ENCODE measurements at places on chromosomes 6 and 20. TPM values are rescaled to one million over a fixed set of nuclear protein-coding genes. Genes with fewer than 3 reads are reported as not detected.
A peak's percentile ranks its signal among the peaks of the same experiment; 100 is the strongest.

The TXLNB gene
- total RNA-seq: 6.6 TPM

The TUBB2A gene
- 9.8 TPM for total RNA-seq

The MAFB gene
- 61.5 TPM for total RNA-seq

The PHACTR1 gene
- total RNA-seq: 4.0 TPM

DNA sequence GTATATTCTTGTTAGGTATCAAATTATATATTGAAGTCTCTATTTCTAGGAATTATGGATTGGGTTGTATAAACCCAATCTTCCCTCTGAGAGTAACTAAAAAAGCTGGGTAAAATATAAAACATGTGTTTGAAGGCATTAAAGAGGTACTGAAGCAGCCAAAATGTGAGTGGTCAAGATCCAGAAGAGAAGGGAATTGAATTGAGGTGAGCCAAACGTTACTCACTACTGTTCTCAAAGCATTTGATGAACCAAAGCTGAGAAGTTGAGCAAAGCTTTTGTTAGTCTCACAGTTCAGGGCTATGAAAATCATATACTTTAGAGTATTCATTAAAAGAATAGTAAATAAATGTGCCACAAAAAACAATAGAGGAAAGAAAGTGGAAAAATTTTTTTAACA is 365.8 kb downstream of the BCKDHB start:
- no peak for DNase-seq
- H3K4me3 ChIP-seq: no peak overlapping the region
- H3K27me3 ChIP-seq: no peaks in the 10 kb centered on the region

DNA sequence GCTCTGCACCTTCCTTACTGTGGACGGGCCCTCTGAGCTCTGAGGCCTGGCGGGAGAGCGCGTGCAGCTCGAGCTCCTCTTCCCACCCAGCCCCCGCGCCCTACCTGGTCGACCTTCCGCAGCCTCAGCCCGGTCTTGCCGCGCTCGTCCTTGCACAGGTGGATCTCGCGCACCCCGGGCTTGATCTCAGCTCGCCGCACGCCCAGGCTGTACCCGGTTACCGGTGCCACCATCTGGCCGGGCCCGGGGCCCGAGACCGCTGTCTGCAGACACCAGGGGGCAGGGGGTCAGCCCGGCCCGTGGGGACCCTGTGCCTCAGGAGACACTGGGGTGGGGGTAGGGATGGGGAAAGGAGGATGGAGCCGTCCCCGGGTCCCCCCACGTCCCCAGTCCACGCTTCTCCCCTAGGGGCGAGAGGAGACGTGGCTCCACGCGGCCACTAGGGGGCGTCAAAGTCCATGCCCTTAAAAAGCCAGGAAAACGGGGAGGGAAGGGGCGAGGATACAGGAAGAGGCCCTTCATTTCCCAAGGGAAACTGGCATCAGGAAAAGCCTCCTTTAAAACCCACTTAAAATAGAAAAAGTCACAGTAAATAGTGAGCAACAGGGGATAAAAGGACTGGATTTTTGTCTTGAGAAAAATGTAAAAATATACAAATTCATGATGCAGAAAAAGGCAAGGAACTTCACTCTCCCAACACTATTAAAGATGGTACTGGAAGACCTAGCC is 15.5 kb downstream of the SDCBP2 start:
- H3K4me1 ChIP-seq: no peaks in the 10 kb centered on the region
- H3K27me3 ChIP-seq: no peaks in the 10 kb centered on the region
- peak; percentile 65 for DNase-seq
- H3K27ac ChIP-seq: no peak overlapping the region

- no peaks in the 10 kb centered on the region for H3K36me3 ChIP-seq
- H3K27ac ChIP-seq: no peak overlapping the region
- H3K4me1 ChIP-seq: no peaks in the 10 kb centered on the region
- H3K4me3 ChIP-seq: no peak overlapping the region
- DNase-seq: no peak
- H3K27me3 ChIP-seq: no peaks in the 10 kb centered on the region
These were observed 34.8 kb upstream of the UST start for GRCh38 chr6:148711833-148712654.

GRCh38 chr20:3433744-3434143 is 26.3 kb upstream of the DNAAF9 start:
- H3K4me1 ChIP-seq: no peaks in the 10 kb centered on the region
- H3K27ac ChIP-seq: no peak overlapping the region
- no peak for DNase-seq
- H3K27me3 ChIP-seq: no peaks in the 10 kb centered on the region
- no peaks in the 10 kb centered on the region for H3K36me3 ChIP-seq
- no peak overlapping the region for H3K4me3 ChIP-seq
